ENCODE measurements at places on chromosomes 2 and 18. TPM values are rescaled to one million over a fixed set of nuclear protein-coding genes. Genes with fewer than 3 reads are reported as not detected.

The B4GALT6 gene
- 1.7 TPM for total RNA-seq

The PDE6D gene
- 20.4 TPM for total RNA-seq

The HMSD gene
- total RNA-seq: 0.78 TPM

The DOK6 gene
- total RNA-seq: 0.65 TPM

The GBX2 gene
- total RNA-seq: 0.78 TPM
